ENCODE measurements at places on chromosomes 13 and 19. TPM values are rescaled to one million over a fixed set of nuclear protein-coding genes. Genes with fewer than 3 reads are reported as not detected.

Gene ANGPTL4
- total RNA-seq, result 0.64 TPM

DNA sequence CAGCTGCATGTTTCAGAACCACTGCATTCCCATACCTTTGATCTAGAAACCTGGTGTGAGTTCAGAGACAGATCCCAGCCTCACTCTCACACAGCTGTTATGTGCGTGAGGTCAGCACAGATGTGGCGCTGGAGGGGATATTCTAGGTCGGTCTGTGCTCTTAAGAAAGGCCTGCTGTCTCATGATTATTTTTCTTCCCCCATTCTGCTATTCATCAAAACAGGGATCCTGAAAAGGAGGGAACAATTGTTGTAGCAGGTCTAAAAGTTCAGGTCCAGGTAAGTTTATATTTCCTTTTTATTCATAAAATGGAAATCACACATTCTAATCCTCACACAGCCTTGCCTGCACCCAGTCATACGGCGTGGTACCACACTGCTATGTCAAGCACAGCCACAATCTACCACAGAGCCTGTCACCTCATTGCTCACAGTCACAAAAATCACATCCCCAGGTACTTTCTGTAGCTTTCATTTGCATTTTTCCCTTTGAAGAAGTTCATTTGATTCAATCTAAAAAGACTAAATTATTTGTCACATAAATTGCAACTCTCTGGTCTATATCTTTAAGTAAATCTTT, 867 bp downstream of the ZNF546 start:
- peak; percentile 36 for DNase-seq

DNA sequence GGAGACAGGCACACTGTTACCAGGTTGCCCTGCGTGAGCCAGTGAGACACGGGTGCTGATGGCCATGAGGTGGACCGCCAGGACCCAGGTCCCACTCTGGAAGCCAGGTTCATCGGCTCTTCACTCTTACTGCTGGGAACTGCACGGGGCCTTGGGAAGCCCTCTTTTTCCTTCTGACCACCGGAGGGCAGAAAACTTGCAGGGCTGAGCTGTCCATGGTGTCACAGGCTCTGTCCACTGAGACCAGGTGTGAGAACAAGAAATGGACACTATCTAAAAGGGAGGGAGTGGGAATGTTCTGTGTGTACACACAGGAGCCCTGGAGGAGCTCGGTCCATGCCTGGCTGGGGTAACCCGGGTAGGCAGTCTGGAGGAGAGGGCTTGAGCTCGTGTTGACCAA, 93.4 kb downstream of the UQCRFS1 start:
- no peak for DNase-seq

GRCh38 chr13:98466634-98467236, 110.2 kb downstream of the STK24 start:
- peak; percentile 52 for DNase-seq

- no peak for DNase-seq
Measured at GRCh38 chr13:30181888-30182651, 125.3 kb downstream of the KATNAL1 start.

Gene METTL21C
- total RNA-seq, result not detected

- DNase-seq, result peak; percentile 38
Measured at GRCh38 chr13:42754801-42755510, 26.4 kb upstream of the FAM216B start.

DNA sequence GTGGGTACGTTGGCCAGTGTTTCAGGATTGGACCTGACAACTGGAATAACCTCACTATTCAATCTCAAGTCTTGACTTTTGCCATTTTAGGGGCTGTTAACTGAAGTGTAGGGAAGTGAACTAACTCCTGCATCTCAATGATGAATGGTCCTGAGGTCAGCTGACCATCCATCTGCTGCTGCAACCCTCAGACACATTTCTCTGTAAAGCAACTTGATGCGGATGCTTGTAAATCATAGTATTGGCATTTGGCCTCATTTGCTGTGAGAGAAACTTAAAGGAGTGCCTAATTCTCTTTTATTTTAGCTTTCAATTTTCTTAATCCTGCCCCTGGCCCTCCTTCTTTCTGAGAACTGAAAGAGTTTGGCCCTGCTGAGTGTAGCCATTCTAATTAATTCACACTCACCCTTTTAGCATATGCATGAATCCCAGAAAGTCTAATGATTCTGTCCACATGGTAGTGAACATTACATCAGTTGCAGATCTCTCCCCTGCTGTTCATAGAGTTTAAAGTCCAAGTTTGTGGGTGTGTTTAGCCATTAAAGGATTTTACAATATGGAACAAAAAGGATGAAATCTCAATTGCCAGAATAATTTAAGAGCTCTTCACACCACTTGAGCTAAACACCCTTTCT, 1531.4 kb upstream of the SLC10A2 start:
- DNase-seq, result no peak

Gene LHB
- not detected for total RNA-seq

DNA sequence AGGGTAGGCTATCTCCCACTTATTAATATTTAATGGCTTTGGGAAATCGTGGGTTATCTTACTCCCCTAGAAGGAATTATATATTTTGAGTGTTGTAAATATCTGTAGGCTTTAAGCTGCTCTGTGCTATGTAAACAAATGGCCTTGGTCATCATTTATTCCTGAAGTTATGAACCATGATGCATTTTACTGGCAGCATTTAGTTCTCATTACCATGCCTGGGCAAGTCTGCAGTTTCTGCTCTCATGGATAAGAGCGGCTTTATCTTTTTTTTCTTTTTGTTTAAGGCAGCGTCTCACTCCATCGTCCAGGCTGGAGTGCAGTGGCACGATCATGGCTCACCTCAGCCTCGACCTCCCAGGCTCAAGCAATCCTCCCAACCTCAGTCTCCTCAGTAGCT, 156.1 kb downstream of the IRS2 start:
- peak; percentile 50 for DNase-seq

DNA sequence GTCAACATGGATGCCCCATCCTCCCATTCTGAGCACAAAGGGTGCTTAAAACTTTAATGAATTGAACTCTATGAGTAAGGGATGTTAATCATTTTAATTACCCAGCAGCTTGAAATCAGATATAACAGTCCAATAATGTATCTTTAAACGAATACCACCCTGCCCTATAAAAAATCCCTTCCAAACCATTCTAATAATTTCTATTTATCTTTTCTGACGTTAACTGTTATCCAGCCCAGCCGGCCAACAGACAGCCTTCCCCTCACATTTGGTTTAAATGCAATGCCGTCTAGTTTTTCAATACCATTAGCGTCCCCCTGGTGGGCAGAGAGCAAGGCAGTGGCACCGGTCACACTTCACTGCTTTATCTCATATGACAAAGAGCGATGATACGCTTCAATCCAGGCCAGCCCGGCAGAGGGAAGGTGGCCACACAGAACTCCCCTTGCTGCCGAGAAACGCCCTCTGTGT, 402.2 kb upstream of the ZNF507 start:
- no peak for DNase-seq

Gene TDRD12
- 1.3 TPM for total RNA-seq

GRCh38 chr13:78137404-78138142, 218.9 kb upstream of the EDNRB start:
- peak; percentile 67 for DNase-seq

DNA sequence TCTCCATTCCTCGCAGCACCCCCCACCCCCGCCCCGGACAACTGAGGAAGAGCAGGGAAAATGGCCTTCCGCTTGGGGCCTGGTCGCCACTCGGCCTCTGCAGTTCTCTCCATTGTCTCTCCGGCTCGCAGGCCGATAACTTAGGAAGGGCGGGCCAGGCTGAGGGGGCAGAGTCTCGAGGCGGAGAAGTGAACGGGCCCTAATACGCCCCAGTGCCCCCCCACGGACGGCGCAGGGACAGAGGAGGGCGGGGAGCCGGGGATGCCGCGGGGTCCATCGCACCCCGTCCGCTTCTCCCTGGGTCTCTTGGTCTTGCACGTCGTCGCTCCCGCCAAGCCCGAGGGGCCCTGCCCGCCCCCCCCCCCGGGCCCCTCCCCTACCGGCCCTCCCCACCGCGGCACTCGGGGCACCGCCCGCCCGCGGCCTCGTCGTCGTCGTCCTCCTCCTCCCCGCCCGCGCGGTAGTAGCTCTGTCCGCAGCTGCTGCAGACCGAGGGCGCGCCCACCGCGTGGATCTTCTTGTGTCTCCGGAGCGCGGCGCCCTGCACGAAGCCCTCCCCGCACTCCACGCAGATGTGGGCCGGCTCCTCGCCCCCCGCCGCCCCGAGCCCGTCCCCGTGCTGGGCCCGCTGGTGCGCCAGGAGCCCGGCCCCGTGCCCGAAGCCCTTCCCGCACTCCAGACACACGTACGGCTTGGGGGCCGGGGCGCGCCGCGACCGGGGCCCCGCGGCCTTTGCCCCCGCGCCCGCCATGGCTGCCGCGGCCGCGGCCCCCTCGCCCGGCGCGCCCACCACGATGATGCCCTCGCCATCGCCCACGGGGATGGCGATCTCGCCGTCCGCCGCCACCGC, 33.2 kb downstream of the ZNF787 start:
- DNase-seq, result no peak

Gene SETDB2
- 11.9 TPM for total RNA-seq

DNA sequence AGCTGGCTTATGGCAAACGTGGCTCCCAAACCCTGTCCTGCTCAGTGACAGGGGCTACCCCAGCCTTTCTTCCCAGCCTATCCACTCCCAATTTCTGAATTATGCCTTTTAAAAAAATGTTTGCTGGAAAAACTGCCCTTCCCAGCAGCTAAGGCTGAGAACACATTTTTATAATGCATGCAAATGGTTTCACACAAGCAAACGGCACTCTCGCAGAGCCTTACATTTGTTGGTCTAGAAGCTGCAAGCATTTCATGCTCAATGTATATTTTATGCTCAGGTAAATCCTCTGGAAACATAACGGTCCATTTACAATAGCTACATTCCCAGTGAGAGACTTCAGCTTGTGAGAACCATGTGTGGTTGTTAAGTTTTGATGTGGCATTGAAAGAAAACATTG, 61.4 kb downstream of the SLC7A1 start:
- no peak for DNase-seq

DNA sequence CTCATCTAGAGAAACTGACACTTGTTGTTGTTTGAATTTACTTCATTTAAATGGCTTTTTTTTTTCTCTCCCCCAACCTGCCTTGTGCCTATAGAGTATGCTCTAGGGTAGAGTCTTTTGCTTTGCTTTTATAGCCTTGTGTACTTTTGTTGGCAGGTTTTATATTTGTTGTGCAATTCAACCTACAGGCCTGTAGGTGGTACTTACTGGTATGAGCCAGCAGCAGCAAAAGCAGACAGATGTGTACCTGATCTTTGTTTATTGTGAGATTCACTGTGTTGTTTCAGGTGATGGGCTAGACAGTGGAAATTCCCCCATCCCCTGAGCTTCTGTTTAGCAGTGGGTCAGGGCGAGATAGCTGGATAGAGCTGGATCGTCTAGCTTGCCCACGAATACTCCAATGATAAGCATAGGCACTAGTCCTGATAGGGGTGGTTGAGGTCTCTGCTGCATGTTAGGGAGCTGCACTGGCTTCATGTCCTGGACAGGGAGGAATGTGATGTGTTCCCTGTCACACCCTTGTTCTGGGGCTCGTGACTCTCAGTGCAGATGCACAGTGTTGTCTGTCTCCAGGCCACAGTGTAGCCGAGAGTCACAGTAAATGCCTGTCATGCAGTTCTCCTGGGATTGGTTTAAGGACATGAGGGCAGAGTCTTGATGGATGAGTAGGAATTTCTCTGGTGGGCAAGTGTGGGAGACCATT, 21.3 kb downstream of the DNAJC3 start:
- peak; percentile 36 for DNase-seq
